Non-pigmented ciliary epithelial cell (primary cell): ENCODE measurements at places on chromosomes 1 and 21.

- DNase-seq = no peak
Measured at GRCh38 chr1:25786887-25787759, 12.9 kb upstream of the SELENON start.

- no peak for DNase-seq
Measured at GRCh38 chr1:92342401-92342800, 43.5 kb downstream of the RPAP2 start.

DNA sequence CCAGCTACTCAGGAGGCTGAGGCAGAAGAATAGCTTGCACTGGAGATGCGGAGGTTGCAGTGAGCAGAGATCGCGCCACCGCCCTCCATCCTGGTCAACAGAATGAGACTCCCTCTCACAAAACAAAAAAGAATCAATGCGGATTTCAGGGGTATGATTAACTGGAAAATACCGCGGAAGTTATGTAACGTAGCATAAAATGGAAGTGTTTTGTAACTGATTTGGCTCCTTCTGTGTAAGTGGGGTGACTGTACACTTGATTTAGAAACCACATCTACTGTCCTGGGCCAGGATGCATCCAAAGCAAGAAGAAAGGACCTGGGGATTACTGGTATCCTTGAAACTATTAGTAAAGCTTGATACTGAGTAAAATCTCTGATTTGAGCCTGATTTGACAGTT, 3.1 kb upstream of the VAMP4 start:
- no peak for DNase-seq

DNA sequence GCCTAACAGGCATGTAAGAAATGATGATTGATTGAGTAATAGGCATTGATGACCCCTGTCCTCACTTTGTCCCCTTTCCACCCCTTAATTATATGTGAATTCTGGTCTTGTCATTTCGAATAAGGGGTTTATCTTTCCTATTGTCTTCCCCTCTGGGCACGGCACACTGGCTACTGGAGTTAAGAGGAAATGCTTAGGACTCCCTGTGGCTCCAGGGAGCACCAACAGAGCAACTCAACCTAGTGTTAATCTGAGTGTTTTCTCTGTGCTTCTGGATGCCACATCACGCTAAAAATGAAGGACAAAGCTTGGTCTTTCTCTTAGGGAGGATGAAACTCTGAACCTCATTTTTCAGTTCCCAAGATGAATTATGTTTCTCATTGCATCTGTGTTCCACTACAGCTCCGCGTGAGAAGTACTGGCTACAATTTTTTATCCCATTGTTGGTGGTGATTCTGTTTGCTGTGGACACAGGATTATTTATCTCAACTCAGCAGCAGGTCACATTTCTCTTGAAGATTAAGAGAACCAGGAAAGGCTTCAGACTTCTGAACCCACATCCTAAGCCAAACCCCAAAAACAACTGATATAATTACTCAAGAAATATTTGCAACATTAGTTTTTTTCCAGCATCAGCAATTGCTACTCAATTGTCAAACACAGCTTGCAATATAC, 5.3 kb downstream of the FCER1A start:
- no peak for DNase-seq

- no peak for DNase-seq
Measured at GRCh38 chr1:156483397-156483796, 17.2 kb downstream of the MEF2D start.

DNA sequence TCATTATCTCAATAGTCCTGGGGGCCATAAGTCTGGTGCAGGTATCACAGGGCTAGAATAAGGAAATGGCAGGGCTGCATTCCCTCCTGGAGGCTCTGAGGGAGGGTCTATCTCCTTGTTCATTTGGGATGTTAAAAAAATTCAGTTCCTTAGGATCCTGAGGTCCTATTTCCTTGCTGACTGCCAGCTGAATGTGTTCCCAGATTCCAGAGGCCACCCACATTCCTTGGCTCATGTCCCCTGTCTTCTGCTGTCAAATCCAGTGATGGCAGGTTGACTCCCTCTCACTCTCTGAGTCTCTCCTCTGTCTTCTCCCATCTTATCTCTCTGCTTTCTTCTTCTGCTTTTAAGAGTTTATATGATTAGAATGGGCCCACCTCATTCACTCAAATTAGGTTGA, 400.6 kb downstream of the PTPRU start:
- no peak for DNase-seq

GRCh38 chr1:5444396-5444795, 547.8 kb downstream of the NPHP4 start:
- DNase-seq = no peak

DNA sequence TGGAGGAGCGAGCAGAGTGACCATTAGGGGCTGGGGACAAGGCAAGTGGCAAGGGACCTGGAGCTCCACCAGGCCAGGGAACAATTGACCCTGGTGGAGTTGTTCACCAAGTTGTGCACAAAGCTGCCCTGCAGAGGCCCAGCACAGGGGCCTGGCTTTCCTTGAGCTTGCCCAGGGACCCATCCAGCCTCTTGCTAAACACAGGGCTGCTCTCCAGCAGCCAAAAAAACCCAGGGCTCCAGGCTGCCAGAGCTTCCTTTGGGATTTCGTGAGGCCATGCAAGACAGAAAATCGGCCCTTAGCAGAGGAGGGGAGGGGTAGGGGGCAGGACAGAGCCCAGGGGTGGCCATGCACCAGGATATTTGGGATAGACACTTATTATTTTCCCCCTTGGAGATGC, 32.6 kb downstream of the LRP8 start:
- DNase-seq = no peak

DNA sequence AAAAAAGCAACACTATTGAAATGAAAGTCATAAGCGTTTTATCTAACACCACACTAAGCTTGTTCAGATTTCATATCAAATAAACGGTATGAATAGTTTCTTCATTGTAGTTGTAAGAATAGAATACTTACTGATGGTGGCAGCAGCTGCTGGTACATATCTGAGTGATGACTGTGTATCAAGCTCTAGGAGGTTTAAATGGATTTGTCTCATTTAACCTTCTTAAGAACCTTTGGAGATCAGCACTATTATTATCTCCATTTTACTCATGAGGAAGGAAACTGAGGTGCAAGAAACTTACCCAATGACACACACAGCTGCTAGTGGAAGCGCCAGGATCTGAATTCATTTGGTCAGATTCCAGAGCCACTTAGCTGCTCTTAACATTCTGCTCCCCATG, 104.0 kb downstream of the EIF4G3 start:
- DNase-seq = peak; percentile 49

- no peak for DNase-seq
Measured at GRCh38 chr1:18569811-18570545, 60.7 kb upstream of the PAX7 start.

- no peak for DNase-seq
Measured at GRCh38 chr21:45306832-45307571, 19.3 kb upstream of the POFUT2 start.

DNA sequence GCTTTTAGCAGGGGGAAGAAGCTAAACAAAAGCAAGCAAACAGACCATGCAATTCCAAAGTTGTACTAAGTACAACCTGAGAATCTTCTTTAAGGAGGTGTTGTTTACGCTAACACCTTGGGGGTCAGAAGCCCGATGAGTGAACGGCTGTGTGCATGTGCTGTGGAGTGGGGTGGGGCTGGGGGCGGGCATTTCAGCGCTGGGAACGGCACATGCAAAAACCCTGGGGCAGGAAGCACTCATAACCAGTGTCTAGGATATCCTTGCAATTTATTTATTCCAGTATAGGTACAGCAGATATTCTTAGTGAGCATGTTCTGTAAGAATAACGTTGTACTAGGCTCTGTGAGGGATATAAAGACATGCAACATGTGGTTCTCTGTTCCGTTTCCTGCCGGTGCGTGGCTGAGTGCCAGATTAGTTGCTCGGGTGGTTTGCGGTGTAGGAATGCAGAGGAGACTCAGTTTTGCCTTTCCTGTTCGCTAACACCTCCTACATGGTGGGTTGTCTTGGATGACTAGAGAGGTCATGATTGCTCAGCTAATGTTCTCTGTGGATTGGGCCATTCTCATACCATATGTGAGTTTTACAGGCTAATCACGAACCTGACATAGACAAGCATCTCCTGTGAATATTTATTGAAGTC, 3.7 kb downstream of the FASLG start:
- DNase-seq = peak; percentile 89

DNA sequence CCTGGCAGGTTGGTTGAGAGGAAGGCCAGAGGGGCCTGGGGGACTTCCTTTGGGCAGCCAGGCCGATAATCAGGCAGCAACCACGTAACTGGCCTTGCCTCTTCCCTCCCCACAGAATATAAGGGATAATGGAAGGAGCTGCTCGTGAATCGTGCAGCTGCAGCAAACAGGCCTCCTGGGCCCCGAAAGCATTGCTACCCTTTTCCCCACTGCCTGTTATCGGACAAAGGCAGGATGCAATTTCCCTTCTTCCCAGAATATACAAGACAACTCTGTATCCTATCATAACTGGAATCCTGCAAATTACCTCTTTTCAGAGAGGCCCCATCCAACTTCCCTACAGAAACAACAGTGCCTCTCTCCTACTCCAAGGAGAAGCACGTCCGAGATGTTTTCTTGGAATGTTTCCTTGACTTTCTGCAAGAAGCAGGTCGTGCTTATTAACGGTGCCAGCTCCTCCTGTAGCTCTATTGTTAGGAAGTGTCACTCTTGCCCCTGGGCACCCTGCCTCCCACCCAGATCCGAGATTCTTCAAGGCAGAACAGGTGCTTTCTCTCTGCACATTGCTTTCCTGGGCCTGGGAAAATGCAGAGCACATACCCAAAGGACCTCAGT, 106.0 kb upstream of the TIAM1 start:
- no peak for DNase-seq

DNA sequence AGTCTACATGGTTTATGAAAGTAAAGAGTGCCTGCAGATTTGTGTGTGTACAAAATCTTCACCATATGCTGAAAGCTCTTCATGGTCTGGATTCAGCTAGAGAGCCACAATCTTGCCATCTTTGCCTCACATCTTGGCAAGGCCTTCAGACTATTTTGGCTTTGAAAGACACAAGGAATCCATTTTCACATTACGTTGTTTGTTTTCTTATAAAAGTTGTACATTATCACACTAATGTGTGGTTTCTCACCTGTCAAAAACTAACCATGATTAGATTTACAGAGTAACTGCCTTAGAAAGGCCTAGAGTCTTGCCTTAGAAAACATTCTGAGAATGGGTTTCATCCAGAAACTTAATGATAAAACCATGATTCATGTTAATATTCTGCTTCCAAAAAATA, 494.6 kb downstream of the NEGR1 start:
- DNase-seq = no peak

GRCh38 chr1:59779949-59780348, 34.8 kb upstream of the HOOK1 start:
- no peak for DNase-seq

- peak; percentile 51 for DNase-seq
Measured at GRCh38 chr1:31605908-31606427, 11.5 kb upstream of the HCRTR1 start.

DNA sequence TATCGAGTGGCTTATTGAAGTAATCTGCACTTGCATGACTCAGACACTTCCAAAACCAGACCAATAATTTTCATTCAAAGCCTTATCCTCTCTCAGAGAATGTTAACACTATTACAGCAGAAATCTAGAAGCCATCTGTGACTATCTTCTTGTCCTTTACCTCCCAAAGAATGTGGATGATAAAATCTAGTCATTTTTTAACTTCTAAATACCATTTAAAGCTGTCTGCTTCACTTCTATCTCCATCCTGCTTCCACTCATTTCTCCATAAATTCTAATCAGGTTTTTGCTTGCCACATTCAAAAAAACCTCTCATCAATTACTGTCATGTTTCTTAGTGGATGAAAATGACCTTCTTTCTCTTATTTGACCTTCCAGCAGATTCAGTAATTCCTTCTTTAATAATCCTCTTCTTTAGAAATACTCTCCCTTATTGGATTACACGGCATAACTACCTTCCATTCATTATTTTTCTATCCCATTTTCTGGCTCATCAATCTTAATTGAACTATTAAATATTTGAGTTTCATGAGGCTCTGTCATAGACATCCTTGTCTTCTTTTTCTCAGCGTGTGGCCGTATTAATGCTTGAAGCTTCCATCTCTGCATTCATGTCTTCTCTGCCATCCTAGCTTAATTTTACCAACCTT, 1999.4 kb downstream of the MRPL39 start:
- no peak for DNase-seq

DNA sequence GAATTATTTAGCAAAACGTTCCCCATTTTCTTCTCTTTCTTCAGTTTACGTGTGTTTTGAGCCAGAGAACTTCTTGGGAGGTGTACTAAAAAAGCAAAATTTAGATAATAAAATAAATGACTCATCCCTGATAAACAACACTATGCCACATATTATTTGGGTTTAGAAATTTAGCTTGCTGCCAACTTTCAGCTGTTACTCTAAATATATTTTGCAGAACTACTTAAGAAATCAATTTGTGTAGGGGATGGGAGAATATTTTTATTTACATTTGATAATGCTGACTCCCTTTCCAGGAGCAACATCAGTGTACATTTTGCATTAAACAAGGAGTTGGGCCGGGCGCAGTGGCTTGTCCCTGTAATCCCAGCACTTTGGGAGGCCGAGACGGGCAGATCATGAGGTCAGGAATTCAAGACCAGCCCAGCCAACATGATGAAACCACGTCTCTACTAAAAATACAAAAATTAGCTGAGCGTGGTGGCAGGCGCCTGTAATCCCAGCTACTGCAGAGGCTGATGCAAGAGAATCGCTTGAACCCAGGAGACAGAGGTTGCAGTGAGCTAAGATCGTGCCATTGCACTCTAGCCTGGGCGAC, 151.4 kb upstream of the ZRANB2 start:
- no peak for DNase-seq

DNA sequence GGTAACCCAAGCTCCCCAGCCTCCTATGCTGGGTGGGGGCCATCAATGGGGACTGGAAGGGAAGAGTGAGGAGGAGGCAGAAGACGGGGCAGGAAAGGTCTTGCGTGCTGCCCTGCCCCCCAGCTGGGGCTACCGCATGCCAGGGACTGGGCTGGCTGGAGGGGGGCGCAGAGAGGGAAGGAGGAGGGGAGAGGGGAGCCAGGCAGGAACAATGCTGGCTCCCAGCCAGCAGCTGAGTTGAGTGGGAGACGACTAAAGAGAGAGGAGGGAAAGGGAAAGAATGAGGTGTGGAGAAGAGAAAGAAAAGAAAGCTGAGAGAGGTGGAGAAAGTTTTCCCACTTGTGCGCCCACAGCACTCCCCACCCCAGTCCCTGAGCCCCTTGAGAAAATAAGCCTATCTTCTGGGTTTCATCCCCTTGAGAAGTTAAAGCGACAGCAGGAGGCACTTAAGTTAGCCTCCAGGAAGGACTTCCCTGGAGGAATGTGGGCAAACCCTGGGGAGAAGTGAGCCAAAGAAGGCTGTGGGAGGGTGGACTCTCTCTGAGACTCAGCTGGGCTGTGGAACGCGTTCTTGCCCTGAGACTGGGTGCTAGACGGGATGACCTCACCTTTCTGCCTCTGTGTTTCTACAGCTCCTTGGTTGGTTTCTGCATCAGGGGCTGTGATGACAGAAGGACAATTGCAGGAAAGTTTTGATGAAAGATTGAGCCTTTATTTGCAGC, 12.9 kb upstream of the NES start:
- no peak for DNase-seq

GRCh38 chr1:46568461-46568891, 17.0 kb upstream of the KNCN start:
- no peak for DNase-seq

- no peak for DNase-seq
Measured at GRCh38 chr1:183588827-183589226, 1.4 kb downstream of the NCF2 start.

- no peak for DNase-seq
Measured at GRCh38 chr1:66460776-66461175, 73.2 kb upstream of the SGIP1 start.
